ENCODE measurements at places on chromosomes 12 and 14. TPM values are rescaled to one million over a fixed set of nuclear protein-coding genes. Genes with fewer than 3 reads are reported as not detected.
A peak's percentile ranks its signal among the peaks of the same experiment; 100 is the strongest.

GRCh38 chr14:22563987-22564386, 25.0 kb downstream of the DAD1 start:
- no peak for DNase-seq

- peak; percentile 85 for DNase-seq
These were observed at the start of gene MAP1LC3B2 for GRCh38 chr12:116559162-116559935. TSS of gene MAP1LC3B2 (plus strand) at chr12:116559381. CDS start at chr12:116575943, 16,562 bp downstream.

DNA sequence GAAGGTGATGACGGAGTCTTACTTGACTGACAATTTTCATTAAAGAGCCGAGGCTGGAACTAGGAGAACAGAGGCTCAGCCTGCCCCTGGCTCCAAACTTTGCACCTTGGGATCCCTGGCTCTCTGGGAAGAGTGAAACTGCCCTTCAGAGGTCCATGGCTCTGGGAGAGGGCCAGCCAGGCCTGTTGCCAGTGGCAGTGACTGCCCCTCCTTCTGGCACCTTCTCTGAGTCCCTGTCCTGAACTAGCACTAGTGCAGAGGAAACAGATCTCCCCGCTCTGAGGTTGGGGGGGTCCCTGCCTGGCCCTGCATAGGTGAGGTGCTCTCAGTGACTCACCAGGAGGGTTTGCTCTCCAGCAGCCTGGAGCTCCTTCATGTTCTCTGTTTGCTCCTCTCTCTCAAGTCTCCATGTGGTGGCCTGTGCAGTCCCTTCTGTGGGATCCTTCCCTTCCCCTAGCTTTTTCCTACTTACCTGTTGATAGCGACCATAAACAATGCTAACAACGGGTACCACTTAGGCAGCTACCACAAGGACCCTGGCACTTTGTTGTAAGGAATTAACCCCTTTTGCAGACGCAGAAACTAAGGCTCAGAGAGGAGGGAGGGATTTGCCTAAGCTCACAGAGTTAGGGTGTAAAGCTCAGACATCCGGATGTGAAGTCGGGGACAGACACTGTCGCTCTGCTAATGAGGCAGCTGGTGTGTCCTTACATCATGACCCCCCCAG, 22.4 kb downstream of the FAM222A start:
- no peak for DNase-seq

DNA sequence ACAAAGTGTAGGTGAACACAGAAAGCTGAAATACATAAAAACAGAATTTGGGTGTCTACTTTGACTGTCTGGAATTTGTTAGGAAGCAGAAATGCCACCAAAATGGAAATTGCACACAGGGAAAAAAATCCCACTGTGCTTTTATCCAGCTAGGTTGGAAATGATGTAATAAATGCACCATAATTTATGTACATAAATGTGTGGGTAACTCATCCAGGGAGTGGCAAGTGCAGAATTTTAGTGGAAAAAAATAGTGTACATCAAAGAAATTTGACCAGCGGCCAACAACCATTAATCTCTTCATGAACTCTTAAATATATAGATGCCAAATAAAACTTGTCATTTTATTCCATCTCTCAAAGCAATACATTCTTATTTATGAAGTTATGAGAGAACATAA, 105.6 kb downstream of the LLPH start:
- DNase-seq: no peak

DNA sequence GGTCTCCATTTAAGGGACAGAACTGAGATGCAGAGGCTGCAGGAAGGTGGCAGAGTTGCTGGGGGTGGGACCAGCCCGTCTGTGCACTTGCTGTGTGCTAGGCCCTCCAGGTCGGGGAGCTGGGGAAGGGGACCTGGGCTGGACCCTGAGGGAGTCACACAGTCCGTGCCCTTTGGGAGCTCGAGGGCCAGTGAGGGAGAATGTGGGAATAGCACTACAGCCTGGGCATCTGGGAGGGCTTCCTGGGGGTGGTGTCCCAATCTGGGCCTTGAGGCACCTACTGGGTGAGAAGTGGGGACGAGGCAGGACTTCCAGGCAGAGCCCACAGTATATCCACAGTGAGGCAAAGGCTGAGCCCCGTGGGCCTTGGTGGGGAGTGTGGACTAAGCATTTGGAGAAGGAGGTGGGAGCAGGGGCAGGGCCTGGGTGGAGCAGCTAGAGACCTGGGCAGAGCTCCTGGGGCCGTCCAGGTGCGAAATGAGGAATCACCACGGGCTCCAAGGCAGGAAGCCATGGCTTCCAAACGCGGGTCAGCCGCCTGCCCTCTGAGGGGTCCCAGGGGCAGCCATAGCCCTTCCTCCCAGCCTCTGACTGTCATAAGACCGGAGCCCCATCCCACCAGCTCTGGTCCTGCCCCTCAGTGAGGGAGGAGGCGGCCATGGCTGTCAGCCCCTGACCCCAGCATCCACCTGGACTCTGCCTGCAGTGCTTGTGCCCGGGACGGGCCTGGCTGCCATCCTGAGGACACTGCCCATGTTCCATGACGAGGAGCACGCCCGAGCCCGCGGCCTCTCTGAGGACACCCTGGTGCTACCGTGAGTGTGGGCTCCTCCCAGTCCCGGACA, 6.6 kb downstream of the ASPG start:
- DNase-seq: no peak

GRCh38 chr12:52740584-52740983, 36.6 kb downstream of the KRT76 start:
- no peak for DNase-seq

DNA sequence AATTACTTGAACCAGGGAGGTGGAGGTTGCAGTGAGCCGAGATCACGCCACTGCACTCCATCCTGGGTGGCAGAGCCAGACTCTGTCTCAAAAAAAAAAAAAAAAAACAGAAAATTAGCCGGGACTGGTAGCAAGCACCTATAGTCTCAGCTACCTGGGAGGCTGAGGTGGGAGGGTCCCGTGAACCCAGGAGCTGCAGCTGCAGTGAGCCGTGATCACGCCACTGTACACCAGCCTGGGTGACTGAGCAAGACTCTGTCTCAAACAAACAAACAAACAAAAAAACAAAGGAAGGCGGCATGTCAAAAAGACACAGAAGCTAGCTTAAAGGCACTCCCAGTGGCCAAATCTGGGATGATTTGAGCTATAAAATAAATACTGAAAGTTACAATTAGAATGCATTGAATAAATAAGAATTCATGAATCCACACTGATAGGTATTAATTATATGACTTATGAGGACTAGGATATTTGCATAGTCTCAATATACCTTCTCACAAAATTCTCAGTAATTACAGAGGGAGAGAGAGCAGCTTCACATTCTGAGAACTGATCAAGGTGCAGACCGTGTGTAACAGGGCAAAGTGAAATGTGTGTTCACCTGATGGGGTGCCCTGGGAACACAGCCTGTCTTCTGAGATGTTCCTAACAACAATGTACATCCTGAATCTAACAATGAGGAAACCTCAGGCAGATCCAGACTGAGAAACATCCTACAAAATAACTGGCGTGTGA, 42.7 kb upstream of the GPR132 start:
- no peak for DNase-seq

ATL1 gene
- 0.77 TPM for total RNA-seq

- no peak for DNase-seq
These were observed 60.8 kb upstream of the EVL start for GRCh38 chr14:100004392-100004791.

GPRC5D gene
- not detected for total RNA-seq

- DNase-seq: no peak
These were observed 17.2 kb upstream of the CHPT1 start for GRCh38 chr12:101680240-101680639.

HAL gene
- 0.51 TPM for total RNA-seq

- DNase-seq: no peak
These were observed 93.6 kb downstream of the SLC24A4 start for GRCh38 chr14:92416544-92416943.

DNA sequence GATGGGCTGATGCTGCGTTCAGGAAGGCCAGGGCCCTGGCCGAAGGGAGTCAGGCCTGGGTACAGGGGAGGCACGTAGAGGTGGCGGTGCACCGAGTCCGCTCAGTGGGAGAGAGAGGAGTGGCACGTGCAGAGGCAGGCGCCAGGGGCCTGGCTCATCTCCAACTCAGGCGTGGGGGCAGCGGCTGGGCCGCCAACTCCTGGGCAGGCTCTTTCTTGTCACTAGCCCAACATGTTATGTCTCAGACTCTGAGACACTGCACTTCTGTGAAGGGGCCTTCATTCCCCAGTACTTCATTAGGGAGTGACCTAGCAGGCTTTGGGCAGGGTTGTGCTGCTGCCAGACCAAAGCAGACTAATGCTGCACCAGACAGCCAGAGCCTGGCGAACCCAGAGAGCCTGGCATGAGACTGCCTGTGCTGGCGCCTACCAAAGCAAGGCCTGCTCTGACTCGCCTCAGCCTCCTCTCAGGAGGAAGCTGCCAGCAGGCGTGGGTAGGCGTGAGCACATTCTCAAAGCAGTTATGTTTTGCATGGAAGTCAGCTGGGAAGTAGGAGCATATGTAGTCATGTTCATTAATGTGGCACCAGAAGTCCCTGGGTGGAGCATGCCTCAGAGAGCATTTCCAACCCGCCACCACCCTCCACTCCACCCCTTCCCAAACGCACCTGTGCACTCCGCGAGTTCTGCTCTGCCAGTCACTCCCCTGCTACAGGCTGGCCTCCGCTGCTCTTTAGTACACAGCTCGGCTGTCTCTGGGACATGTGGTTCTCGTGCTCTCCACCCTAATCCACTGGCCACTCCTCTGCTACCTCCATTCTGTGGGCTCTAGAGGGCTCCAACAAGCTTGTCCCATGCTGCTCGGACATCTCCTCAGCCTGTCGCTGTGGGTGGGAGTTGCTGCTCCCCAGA, 9.7 kb downstream of the CKB start:
- DNase-seq: no peak

DNA sequence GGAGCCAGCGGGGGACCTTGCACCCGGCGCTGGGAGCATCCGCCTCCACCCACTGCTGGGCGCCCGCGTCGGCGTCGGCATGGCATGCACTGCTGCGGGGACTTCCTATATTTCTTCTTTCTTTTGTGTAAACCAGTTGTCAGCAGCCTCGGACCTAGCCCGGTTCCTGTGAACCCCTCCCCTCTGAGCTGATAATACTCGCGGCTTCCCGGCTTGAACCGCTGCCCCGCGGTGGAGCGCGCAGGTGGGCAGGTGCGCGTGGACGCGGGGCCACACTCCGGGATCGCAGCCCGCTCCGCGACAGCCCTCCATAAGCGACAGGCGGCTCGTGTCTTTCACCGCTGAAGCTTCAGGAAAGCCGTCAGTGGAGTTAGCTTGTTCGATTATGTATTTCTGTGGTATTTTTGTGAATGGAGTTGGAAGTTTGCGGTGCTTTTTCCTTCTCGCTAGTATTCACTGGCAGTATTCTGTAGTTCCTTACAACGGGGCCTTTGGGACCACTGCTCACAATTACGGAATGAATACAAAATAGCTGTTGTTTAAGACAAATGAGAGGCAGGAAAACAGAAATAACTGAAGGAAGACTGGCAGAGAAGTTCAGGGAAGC, 870 bp downstream of the BMAL2 start:
- DNase-seq: peak; percentile 65

LALBA gene
- not detected for total RNA-seq

FOXM1 gene
- total RNA-seq: 109 TPM

DPPA3 gene
- not detected for total RNA-seq

DNA sequence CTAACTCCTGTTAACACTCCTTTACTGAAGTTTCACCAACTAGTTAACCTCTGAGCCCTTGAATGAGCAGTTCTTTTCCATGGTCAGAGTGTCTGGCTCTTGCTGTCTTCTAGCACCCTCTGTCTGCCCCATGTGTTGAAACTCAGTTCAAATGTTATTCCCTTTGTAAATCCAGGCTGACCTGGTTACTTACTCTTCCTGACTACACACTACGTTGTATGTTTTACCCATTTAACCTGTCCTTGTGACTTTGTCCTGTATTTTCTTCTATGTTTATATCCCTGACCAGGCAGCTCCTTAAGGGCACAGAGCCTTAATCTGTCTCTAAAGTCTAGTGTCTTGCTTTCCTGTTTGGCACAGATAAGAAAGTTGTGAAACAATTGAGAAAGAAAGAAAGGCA, 389.0 kb upstream of the RPL10L start:
- no peak for DNase-seq

DNA sequence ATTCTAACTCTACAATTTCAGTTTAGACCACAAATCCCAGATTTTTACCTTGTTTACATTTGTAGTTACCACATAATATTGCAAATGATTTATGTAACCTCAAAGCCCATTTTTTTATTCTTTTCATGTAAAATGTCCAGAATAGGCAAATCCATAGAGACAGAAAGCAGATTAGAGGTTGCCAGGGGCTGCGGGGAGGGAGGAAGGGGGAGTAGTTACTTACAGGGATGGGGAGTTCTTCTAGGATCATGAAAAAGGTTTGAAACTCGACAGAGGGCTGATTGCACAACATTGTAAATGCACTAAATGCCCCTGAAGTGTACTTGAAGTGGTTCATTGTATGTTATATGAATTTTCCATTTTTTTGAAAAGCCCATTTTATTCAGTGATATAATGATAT, 66.5 kb downstream of the PPP2R5C start:
- no peak for DNase-seq

- no peak for DNase-seq
These were observed 162.3 kb downstream of the DAD1 start for GRCh38 chr14:22426711-22427110.

ATP5MC2 gene
- total RNA-seq: 440 TPM

DNA sequence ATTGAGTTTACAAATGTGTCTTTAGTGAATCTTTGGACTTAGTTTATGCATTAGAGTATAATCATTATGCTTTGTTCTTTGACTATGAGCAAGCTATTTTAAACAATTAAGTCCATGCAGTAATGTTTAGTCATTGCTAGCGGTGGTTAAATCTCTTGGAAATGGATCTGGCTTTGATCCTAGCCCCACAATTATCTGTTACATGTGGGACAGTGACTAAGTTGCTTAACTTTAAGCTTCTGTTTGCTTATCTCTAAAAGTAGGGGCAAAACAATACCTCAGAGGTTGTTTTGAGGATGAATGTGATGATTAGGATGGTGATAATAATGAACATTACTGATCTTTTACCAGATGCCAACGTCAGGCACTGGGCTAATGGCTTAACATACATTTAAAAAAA, 124.2 kb downstream of the NPAS3 start:
- no peak for DNase-seq

DNA sequence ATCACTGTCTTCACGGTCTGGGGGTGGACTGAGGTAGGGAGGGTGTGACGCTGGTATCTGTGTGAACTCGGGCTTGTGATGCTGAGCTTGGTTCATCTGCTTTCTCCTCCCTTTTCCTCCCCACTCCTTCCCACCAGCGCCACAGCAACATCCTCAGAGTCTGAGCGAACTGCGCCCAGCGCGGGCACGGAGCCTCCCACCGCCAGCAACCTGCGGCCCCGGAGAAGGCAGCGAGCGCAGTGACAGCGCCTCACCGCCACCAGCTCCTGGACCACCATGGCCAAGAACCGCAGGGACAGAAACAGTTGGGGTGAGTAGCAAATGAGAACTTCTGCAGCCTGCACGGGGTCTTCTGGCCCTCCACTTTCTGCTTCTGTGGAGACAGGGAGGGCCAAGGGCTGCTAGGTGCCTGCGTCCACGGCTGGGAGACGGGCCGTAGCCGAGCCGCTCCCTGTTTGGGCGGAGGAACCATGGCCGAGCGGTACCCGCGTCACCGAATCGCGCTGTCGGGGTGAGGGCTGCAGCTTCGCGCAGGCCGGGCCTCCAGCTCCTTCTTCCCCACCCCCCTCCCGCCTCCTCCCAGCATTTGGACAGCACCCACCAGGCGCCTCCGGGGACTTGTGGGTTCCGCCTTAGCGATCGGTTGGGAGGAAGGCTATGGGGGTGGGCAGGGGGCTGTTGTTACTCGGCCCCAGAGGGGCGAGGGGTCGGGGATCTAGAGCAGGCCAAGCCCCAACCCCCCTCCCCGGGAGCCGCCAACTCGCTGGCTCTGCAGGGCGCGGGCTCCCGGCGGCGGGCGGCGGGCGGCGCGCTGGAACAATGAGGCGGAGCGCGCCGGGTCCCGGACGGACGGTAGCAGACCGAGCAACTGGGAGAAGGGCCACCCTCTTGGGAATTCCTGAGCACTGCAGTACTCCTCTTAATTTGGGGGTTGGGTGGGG, at the start of gene ATL1:
ATL1 (plus strand) TSS at position 156 of the 941 bp plus-strand sequence; CDS start at position 277, 121 bp downstream.
- DNase-seq: peak; percentile 49
